Panc1 (cell line): ENCODE measurements at places on chromosomes 4 and X.
A peak's percentile ranks its signal among the peaks of the same experiment; 100 is the strongest.

DNA sequence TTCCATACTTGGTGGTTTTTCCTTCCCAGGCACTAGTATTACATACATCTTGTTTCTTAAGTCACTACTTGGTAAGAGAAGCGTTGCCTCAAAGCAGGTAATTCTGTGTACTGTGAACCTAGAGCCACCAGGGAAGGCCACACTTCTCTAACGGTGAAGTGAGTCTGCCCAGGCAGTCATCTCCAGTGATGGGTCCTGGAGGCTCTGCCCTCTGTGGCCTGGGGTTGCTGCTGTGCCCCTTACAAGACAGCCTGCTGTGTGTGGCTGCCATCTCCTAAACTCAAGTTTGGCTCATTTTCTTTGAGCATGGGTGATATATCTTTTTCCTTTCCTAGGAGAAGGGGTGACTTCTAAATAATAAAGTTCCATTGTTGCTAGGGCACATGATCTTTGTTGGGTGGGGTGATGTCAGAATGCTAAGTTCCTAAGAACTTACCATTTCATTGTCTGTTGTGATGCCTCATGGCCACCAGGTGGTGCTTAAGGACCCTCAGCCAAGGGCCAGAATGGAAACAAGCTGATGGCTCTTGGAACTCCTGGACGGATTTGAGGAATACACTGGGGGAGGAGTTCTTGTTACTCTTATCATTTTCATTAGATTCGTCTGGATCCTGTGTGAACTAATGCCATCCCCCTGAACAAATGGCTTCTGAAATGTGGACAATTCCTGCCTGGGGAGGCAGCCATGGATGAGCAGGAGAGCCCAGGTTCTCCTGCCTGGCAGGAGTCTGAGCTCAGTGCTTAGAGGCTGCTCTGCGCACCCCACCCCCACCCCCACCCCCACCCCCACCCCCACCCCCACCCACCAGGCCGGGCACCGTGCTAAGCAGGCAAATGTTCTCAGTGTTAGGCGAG, 41.1 kb upstream of the WDR1 start:
- peak; percentile 22 for DNase-seq

GRCh38 chr4:71300964-71301363, 37.9 kb upstream of the SLC4A4 start:
- DNase-seq = no peak

DNA sequence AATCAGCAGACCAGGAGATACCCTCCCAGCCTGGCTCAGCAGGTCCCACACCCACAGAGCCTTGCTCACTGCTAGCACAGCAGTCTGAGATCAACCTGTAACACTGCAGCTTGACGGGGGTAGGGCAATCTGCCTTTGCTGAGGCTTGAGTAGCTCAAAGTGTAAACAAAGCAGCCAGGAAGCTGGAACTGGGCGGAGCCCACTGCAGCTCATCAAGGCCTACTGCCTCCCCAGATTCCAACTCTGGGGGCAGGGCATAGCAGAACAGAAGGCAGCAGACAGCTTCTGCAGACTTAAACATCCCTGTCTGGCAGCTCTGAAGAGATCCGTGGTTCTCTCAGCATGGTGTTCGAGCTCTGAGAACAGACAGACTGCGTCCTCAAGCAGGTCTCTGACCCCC, 15.1 kb upstream of the GABRA2 start:
- DNase-seq = no peak

GRCh38 chr4:3013839-3014350, 50.5 kb downstream of the GRK4 start:
- no peak for DNase-seq

GRCh38 chr4:124940387-124940786, 227.9 kb upstream of the ANKRD50 start:
- DNase-seq = peak; percentile 86

DNA sequence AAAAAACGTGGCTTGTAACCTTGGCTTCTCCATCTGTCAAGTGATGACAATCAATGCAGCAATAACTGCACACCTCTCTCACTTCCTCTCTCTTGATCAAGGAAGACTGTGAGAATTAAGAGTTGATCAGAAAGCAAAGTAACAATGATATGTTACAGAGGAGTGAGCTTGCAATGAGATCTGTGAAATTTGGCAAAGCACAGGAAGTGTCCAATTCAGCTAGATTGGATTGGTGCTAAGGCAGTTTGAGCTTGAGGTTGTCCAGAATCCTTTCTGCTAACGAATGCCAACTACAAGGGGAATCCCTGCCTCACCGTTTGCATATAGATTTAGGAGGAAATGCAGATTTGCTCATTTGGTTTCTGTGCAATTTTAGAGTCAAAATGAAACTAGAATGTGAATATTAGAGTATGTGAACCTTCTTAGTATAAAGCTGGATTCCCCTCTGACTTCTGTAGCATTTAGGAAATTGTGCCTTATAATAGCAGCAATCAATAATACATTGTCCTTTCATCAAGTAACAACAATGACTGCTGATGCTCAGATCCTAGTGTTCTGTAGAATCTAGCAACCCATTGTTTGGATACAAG, 346.4 kb downstream of the PTTG2 start:
- DNase-seq = no peak

- no peak for DNase-seq
Measured at GRCh38 chrX:3521396-3521795, 174.9 kb upstream of the MXRA5 start.

- DNase-seq = no peak
Measured at GRCh38 chr4:47367761-47368160, 95.7 kb downstream of the COMMD8 start.

DNA sequence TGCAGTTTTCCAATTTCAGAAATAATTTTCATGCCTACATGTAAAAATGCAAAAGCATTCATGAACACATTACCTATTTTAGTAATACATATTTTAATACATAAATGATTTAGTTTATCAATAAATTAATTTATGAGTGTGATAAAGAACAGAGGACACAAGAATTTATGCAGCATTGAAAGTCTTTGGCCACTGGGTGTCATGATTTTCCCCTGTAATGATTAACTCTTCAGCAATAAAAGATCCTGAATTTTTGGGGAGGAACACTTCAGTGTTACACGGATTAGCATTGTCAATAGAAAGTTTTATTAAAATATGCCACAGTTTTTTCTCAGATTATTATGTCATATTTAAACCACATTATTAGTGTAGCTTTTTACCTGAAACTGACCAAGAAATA, 8.6 kb upstream of the VCX2 start:
- DNase-seq = no peak

- no peak for DNase-seq
Measured at GRCh38 chr4:168879188-168879587, 130.9 kb downstream of the CBR4 start.

DNA sequence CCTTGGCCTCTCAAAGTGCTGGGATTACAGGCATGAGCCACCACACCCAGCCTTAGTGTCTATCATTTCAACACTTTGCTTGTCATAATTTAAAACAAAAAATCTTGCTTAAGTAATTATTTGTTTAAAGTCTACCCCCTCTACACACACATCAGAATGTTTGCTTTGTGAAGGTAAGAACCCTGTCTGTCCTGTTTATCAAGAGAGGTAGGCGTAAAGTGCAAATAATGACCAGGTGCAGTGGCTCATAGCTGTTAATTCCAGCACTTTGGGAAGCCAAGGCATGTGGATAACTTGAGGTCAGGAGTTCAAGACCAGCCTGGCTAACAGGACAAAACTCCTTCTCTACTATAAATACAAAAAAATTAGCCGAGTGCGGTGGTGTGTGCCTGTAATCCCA, 326.7 kb upstream of the CLNK start:
- DNase-seq = no peak

- no peak for DNase-seq
Measured at GRCh38 chr4:95547715-95548471, 880 bp downstream of the UNC5C start.

- DNase-seq = no peak
Measured at GRCh38 chr4:25842229-25842845, 20.5 kb downstream of the SEL1L3 start.

- no peak for DNase-seq
Measured at GRCh38 chr4:67256388-67257043, 288.8 kb downstream of the CENPC start.

DNA sequence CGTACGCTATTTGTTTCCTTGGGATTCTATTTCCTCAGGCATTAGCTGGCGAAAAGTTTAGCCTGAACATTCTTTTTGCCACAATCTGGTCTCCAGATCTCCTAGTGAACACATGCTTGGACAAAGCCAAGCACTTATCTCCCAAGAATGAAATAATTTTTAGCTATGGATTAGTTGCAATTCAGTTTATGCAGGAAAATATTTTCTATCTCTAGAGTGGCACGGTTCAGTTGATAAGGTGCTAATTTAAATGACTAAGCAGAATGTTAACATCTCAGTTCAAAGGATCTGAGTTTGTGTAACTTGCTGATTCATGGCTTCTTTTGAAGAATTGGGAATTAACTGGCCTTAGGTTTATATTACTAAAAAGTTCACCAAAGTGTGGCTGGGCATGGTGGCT, 58.1 kb upstream of the JADE1 start:
- no peak for DNase-seq

DNA sequence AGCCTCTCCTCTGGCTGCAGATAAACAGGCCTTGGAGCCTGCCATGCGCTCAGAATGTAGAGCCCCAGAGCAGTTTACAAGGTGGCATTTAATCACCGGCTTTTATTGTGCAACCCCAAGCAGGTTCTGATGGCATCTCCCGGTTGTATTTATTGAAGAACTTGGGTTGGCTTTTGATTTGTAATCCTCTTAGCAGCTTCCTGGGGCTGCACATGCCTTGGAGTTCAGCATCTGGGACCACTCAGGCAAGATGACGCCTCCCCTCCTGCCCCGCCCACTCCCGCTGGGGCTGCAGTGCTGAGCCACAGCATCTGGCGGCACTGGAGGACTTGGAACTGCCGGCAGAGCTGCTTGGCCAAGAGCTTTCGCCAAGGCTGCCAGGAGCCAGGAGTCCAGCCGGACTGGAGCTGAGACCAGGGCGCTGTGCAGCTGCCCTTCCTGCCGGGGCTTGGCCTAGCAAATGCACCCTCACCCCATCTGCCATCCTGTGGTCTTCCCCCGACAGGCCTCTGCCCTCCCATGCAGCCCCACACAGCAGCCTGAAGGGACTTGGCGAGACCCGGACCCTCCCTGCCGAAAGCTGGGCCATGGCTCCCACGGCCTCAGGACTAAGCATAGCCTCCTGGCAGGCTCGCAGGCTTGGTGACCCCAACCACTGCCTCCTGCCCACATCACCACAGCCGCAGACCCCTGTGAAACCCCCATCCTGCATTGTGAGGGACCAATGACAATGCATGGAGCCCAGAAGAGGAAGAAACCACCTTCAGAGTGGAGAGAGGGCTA, 5.4 kb downstream of the HTRA3 start:
- DNase-seq = no peak

DNA sequence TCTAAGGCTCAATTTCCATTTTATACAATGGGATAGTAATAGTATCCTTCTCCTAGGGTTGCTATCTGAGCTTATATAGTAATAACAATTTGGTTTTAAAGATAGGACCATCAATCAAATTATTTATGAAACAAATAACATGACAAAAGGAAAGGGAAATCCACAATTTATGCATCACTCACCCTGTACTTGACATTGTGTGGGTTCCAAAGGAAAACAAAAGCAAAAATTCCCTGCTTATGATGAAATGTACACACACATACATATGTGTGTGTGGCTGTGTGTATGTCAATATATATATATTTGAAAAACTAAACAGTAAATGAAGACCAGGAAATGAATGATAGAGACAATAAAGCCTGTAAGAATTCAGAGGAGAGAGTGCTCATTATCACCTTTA, 2.9 kb upstream of the TNIP3 start:
- DNase-seq = no peak

GRCh38 chr4:119135721-119136121, at the start of gene MYOZ2:
Gene MYOZ2, plus strand, starts transcription at chr4:119135832. Its CDS starts 694 bp downstream, at chr4:119136526.
- DNase-seq = no peak
